ENCODE measurements at places on chromosomes 12 and 14.

DNA sequence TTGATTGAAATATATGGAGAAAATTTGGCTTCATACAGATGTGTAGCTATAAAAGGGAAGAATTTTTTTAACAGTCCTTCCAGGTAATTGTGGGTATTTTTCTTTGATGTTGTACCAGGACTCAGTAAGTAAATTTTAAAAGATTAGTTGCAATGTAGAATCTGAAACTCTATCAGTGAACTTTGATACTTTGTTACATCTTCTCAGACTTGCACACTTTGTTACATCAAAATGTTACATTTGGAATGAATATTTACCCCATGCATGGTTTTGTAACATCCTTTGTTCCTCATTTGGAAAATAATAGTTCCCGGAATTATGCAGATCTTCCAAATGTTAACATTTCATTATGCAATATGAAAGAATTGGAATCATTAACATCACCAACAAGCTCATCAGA, 13.8 kb downstream of the MTHFD1 start:
- no peak for DNase-seq

- DNase-seq: no peak
Observed at GRCh38 chr12:21568115-21568514, 36.5 kb downstream of the GYS2 start.

DNA sequence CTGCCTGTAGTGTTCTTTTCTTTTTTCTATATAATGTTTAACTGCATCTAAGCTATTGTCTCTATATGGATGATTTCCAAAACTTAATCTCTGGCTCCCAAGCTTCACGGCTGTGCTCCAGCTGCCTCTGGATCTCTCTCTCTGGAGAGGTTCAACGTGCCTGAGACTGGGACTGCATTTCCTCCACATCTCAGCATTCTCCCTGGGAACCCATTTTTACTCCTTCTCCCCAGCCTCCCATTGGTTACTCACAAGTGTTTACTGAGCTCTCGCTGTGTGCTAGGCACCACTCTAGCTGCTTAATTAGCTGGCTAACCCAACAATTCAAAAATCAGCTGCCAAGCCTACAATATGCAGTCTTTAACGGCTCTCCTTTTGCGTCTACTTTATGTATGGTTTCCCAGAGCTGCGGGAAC, 34.7 kb downstream of the FBXL14 start:
- DNase-seq: no peak

- no peak for DNase-seq
Observed at GRCh38 chr12:54870617-54871016, 16.3 kb downstream of the MUCL1 start.

GRCh38 chr14:28102001-28102400, 664.6 kb upstream of the FOXG1 start:
- DNase-seq: no peak

DNA sequence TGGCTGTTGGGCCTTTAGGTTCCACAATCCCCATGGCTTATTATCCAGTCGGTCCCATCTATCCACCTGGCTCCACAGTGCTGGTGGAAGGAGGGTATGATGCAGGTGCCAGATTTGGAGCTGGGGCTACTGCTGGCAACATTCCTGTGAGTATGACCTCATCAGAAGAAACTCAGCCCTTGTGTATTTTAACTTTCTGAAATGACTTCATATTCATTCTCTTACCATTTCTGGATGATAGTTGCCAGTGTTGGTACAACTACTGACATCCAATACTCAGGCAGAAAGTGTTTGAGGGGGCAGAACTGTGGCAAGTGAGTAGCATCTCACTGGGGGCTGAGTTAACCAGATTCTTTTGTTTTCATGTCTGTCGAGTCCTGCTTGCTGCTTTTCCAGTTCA, 2.3 kb downstream of the DAZAP2 start:
- no peak for DNase-seq

All from skeletal muscle cell (primary cell).